ENCODE measurements at places on chromosomes 1 and 21.

GRCh38 chr1:94045465-94046056, 75.4 kb downstream of the ABCA4 start:
- peak; percentile 91 for DNase-seq

- DNase-seq = no peak
Measured at GRCh38 chr1:201112173-201112731, at the start of gene CACNA1S. Gene CACNA1S, minus strand, starts transcription at chr1:201112426. Its CDS starts 87 bp downstream, at chr1:201112339.

DNA sequence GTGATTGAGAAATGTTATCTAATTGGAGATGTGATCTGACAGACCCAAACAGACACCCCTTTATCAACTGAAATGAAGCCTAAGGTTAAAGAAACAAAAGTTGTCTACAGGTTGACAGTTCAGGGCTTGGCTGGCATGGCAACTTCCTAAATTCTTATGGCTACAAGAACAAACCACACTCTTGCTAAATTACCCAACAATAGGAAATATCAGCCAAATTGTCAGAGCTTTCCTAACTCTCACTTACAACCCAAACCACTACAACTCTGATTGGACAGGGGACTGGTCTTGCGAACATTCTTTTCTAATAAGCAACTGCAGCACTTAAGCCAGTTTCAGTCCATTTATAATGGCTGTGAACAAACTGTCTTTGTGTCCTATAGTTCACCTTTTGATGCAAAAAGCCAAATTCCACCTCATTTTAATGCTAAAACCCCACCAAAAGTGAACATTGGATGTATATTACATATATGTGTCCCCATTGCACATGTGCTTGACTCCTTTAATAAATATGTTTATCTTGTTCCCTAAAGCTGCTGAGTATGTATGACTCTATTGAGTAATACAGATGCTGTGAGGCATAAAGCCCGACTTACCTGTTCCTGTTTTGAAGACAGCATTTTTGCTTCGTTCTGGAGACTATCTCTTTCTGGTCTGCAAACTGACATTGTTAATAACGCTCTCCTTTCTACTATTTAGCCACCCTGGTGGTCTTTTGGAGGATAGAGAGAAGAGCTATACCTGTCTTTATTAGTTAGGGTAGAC, 101.3 kb upstream of the HMCN1 start:
- no peak for DNase-seq

GRCh38 chr1:49190138-49190537, 413.4 kb upstream of the BEND5 start:
- DNase-seq = no peak

GRCh38 chr1:19635646-19636045, 8.5 kb upstream of the NBL1 start:
- DNase-seq = no peak

Data from HCT116 (cell line).